ENCODE measurements at places on chromosomes 4 and X. TPM values are rescaled to one million over a fixed set of nuclear protein-coding genes. Genes with fewer than 3 reads are reported as not detected.

GRCh38 chr4:82522472-82522871, 39.3 kb downstream of the TMEM150C start:
- no peak for DNase-seq

GRCh38 chr4:139242511-139243051, 37.4 kb downstream of the MGARP start:
- DNase-seq = peak; percentile 82

GRCh38 chr4:122914292-122914904, 8.0 kb downstream of the NUDT6 start:
- peak; percentile 58 for DNase-seq

DNA sequence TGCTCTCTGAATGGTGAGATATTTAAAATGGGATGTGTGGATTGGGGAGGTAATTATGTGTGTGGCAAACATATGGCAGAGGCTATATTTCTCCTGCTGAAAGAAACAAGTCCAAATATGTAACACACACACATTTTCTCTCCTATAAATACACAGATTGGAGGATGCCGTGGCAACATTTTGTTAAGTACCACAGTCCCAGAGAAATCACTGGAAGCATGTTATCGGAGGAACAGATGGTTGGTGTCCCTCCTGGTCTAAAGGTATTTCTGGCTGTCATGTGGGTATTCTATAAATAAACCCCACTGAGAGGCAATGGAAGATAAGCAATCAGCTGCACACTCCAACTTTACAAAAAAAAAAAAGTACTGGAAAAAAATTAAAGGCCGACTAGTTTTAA, 528.3 kb upstream of the BOD1L1 start:
- no peak for DNase-seq

GRCh38 chrX:153926858-153927671, 1.0 kb upstream of the ARHGAP4 start:
- DNase-seq = peak; percentile 74

ADH1C gene
- total RNA-seq = not detected

UGT2B17 gene
- total RNA-seq = not detected
